ENCODE measurements at places on chromosomes 1 and 21. TPM values are rescaled to one million over a fixed set of nuclear protein-coding genes. Genes with fewer than 3 reads are reported as not detected.

GRCh38 chr1:21573971-21574465, 64.8 kb downstream of the ALPL start:
- peak; percentile 51 for DNase-seq

- no peak for DNase-seq
Observed at GRCh38 chr1:165854101-165854845, 26.9 kb downstream of the UCK2 start.

DNA sequence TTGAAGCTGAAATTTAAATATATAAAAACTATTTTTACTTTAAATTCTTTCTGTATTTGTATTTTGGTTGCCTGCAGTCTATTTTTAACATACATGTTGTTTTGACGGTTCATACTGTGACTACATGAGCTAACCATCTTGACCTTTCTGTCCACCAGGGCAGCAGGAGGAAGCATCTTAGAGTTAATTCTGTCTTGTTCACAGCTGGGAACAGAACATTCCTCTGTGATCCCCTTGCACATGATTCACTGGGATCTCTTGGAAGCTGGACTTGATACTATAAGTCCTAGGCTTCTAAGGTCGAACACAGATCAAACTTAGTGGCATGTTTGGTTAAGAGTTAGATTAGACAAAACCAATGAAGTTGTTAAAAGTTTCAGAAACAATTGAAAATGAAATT, 99.7 kb downstream of the NFIA start:
- DNase-seq, result no peak

DNA sequence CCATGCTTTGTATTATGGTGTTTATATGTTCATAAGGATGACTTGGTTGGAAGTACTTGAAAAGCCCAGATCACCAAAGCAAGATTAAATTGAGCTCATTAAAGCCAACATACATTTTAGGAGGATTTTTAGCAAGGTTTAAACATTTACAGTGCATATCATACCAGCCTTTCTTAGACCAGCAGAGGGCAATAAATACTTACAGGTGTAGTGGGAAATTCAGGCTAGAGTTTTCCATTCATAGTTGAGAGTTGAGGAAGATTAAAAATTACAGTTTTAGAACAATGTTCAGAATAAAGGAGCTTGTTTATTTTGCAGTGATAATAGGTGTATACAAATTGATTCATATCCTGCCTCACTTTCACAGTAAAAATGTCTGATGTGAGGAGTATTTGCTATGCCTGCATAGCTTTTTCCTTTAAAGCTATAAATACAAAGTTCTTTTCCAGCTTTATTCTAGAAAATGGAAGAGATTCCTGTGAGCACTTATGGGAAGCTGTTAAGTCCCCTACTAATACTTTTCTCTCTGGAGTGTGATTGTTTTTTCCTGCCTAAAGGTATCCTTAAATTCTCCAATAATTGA, 35.3 kb downstream of the DTL start:
- no peak for DNase-seq

DNA sequence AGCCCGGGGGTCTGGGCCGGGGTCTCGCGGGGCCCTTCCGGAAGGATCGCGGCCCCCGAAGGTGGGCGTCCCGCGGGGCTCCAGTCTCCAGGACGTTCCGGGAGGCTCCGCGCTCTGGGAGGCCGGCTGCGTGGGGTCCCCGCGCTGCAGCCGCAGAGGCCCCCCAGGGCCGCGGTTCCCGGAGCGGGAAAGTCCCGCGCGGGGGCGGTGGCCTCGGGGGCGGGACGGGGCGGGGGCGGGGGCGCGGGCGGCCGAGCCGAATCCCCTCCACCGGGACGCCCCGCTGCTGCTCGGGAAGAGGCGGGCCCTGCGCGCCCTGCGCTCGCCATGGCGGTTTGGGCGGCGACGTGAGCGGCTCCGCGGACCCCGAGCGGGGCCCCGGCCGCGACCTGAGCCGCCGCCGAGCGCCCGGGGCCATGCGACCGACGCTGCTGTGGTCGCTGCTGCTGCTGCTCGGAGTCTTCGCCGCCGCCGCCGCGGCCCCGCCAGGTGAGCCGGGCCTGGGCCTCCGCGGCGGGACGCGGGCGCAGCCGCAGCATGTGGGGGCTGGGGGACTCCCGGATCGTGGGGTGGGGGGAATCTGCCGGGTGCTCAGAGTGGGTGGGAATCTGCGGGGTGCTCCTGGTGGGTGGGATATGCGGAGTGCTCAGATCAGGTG, at the start of gene IFNGR2:
Gene IFNGR2 (plus strand): TSS at position 286 of the 658 bp plus-strand sequence. CDS start 131 bp downstream, at position 417.
- peak; percentile 18 for DNase-seq

GRCh38 chr1:186195377-186195931, 179.6 kb downstream of the TPR start:
- DNase-seq, result no peak

DNA sequence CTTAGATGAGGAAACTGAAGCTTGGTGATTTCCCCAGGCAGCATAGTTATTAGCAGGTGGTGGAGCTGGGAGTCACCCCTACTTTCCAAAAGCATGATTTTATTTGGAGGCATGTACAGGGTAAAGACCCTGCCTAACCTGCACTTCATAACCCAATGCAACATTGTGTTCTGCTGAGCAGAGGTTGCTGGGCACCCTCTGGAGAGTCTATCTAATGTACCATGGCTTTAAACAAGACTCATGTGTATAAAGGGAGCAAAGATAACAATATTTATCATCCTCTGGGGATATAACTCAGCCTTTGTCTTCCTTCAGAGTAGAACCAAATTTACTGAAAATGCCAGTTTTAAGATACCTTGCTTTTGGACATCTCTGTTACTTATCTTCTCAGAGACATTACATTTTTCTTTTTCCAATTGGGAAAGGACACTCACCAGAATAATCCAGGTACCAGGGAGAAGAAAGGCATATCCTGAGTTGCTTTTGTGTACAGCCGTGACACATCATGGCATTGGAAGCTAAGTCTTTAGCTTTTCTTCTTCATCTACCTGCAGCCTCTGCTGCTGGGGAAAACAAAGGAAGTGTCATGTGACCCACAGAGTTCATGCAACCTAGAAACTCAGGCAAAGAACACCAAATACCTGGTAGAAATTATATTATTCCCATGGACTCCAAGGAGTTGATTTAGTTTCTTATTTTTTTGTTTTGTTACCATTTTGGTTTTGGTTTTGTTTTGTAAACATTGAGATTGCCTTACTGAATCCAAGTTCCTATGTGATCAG, 39.6 kb downstream of the ELAVL4 start:
- DNase-seq, result no peak

DNA sequence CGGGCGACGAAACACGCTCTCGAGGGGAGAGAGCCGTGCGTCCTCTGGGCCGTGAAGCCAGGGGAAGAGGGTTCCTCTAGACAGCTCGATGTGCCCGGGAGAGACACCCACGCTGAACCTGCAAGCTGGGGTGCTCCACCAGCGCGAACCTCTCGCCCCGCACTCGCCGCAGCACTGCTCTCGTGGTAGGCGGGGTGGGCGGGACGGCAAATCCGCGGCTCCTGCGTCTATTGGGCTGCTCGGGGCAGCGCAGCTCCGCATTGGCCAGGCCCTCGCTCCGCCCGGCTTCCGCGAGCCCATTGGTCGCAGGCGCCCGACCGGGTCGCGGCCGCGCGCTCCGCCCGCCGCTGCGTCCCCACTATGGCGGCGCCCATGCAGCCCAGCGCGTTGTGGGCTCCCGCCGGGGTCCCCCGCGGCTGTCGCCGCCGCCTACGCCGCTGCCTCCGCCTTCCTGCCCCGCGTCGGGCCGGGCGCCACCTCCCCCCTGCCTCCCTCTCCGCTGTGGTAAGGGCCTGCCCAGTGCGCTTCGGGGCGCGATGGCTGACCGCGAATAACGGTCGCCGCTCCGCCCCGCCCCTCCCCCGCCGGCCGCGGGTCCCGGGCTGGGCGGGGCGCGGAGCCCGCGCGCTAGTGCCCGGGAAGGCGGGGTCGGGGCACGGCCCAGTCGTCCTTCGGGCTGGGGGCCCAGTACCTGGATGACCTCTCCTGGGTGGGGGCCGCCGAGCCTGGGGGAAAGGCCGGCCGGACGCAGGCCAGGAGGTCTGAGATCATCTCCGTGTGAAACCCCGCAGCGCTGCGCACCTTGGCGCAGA, at the start of gene ST3GAL3:
Gene ST3GAL3 (plus strand): TSS at position 347 of the 812 bp plus-strand sequence. CDS start 28,727 bp downstream, outside the sequence.
- peak; percentile 83 for DNase-seq

TCEA3 gene
- total RNA-seq, result 1.5 TPM

FCER1G gene
- total RNA-seq, result 1.6 TPM

RHD gene
- total RNA-seq, result 0.07 TPM

LHX8 gene
- total RNA-seq, result not detected

All from neural crest cell (in vitro differentiated cells).